ENCODE measurements at places on chromosomes 12 and 14.

GRCh38 chr14:51682411-51682810, 30.7 kb downstream of the FRMD6 start:
- H3K4me1 ChIP-seq, result no peaks in the 10 kb centered on the region
- H3K27ac ChIP-seq, result no peak overlapping the region
- no peak for DNase-seq
- no peak overlapping the region for H3K4me3 ChIP-seq
- H3K36me3 ChIP-seq, result no peaks in the 10 kb centered on the region
- no peaks in the 10 kb centered on the region for H3K27me3 ChIP-seq

DNA sequence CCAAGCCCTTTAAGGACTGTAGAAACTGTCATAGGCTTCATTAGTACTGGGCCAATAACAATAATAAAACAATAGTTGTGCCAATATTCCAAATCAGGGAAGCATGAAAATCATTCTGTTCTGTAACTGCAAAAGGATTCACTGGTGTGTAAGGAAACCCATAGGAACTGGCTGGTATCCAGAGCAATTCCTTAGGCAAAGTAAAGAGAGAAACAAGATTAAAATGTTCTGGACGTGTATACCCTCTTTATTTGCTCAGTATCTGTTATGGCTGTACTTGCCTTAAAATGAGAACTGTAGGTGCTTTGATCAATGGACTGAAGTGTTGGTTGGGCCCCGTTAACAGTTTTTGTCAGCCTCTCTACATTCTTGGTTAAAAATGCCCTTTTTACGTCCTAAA, 72.4 kb upstream of the STAC3 start:
- H3K36me3 ChIP-seq, result no peaks in the 10 kb centered on the region
- H3K27ac ChIP-seq, result no peak overlapping the region
- no peaks in the 10 kb centered on the region for H3K27me3 ChIP-seq
- no peak for DNase-seq
- H3K4me3 ChIP-seq, result no peak overlapping the region

GRCh38 chr12:77667101-77667500, 163.6 kb upstream of the NAV3 start:
- H3K27ac ChIP-seq, result no peak overlapping the region
- H3K36me3 ChIP-seq, result no peaks in the 10 kb centered on the region
- H3K4me1 ChIP-seq, result no peaks in the 10 kb centered on the region
- no peak for DNase-seq

GRCh38 chr12:46959502-46959901, 119.9 kb upstream of the PCED1B start:
- H3K27ac ChIP-seq, result no peak overlapping the region
- no peaks in the 10 kb centered on the region for H3K36me3 ChIP-seq
- DNase-seq, result no peak
- H3K4me3 ChIP-seq, result no peak overlapping the region
- peaks cover 4% of the 10 kb centered on the region for H3K4me1 ChIP-seq
- H3K27me3 ChIP-seq, result no peaks in the 10 kb centered on the region

GRCh38 chr12:14264316-14264715, 101.2 kb upstream of the ATF7IP start:
- DNase-seq, result no peak
- no peaks in the 10 kb centered on the region for H3K27me3 ChIP-seq
- H3K36me3 ChIP-seq, result no peaks in the 10 kb centered on the region

GRCh38 chr12:25690996-25691864, 138.1 kb upstream of the LMNTD1 start:
- H3K36me3 ChIP-seq, result no peaks in the 10 kb centered on the region
- H3K4me1 ChIP-seq, result no peaks in the 10 kb centered on the region
- DNase-seq, result no peak
- H3K4me3 ChIP-seq, result no peak overlapping the region
- H3K27me3 ChIP-seq, result no peaks in the 10 kb centered on the region
- no peak overlapping the region for H3K27ac ChIP-seq

- H3K27ac ChIP-seq, result no peak overlapping the region
- H3K4me1 ChIP-seq, result no peaks in the 10 kb centered on the region
- no peaks in the 10 kb centered on the region for H3K27me3 ChIP-seq
- H3K4me3 ChIP-seq, result no peak overlapping the region
- no peak for DNase-seq
These were observed 52.0 kb downstream of the NFKBIA start for GRCh38 chr14:35352274-35353233.

- no peaks in the 10 kb centered on the region for H3K4me1 ChIP-seq
- no peaks in the 10 kb centered on the region for H3K27me3 ChIP-seq
- no peaks in the 10 kb centered on the region for H3K36me3 ChIP-seq
- no peak overlapping the region for H3K4me3 ChIP-seq
These were observed 42.6 kb upstream of the PTHLH start for GRCh38 chr12:28015165-28015564.

- no peak overlapping the region for H3K27ac ChIP-seq
- no peak overlapping the region for H3K4me3 ChIP-seq
- peaks cover 8% of the 10 kb centered on the region for H3K4me1 ChIP-seq
- peak; percentile 67 for DNase-seq
- H3K36me3 ChIP-seq, result no peaks in the 10 kb centered on the region
These were observed 238.0 kb downstream of the CHST11 start for GRCh38 chr12:104694711-104695110.

DNA sequence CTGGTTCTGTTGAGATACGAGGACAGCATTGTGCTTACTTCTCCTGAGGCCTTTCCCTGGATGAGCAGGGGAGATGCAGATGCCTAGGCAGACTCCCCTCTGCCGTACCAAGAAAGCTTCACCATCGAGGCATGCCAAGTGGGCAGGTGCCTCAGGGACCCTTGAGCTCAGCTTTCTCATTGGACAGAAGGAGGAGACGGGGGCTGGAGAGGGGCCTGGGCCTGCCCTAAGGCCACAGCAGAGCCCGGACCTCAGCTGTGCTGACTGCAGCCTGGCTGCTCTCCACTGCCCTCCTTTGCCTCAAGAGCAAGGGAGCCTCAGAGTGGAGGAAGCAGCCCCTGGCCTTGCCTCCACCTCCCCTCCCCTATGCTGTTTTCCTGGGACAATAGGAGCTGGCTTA, 23.4 kb downstream of the SERPINA1 start:
- no peaks in the 10 kb centered on the region for H3K36me3 ChIP-seq
- no peak overlapping the region for H3K27ac ChIP-seq
- no peaks in the 10 kb centered on the region for H3K4me1 ChIP-seq
- H3K4me3 ChIP-seq, result no peak overlapping the region
- no peak for DNase-seq
- no peaks in the 10 kb centered on the region for H3K27me3 ChIP-seq

DNA sequence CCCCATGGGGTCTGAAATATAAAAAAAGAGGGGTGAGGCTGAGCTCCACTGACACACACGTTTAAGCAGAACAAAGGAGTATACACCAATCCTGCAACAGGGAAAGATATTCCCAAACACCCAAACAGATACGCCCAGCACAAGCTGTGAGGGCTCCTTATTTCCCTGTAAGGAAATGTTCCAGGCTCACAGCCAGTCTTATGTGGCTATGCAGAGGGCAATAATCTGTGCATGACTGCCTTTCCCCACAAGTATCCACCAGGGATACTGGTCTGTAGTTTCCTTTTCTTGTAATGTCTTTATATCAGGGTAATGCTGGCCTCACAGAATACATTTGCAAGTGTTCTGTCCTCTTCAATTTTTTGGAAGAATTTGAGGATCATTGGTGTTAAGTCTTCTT, 141.7 kb upstream of the DAAM1 start:
- no peaks in the 10 kb centered on the region for H3K4me1 ChIP-seq
- no peak overlapping the region for H3K4me3 ChIP-seq
- H3K27ac ChIP-seq, result no peak overlapping the region
- no peak for DNase-seq
- no peaks in the 10 kb centered on the region for H3K27me3 ChIP-seq

DNA sequence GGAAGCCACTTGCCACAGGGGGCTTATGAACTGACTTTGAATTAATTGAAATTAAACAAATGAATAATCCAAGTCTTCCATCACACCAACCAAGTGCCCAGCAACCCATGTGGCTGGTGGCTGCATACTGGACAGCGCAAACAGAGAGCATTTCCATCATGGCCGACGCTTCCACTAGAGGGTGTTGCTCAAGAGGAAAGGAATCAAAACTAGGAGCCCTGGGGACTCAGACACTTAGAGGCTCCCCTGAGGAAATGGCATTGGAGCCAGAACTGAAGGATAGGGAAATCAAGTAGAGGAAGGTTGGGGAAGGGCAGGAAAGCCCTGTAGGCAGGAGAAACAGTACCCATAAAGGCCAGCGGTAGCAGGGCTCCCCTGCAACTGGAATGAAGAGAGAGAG, 50.6 kb upstream of the NUAK1 start:
- no peak for DNase-seq
- no peaks in the 10 kb centered on the region for H3K27me3 ChIP-seq
- H3K4me1 ChIP-seq, result no peaks in the 10 kb centered on the region
- H3K27ac ChIP-seq, result no peak overlapping the region

DNA sequence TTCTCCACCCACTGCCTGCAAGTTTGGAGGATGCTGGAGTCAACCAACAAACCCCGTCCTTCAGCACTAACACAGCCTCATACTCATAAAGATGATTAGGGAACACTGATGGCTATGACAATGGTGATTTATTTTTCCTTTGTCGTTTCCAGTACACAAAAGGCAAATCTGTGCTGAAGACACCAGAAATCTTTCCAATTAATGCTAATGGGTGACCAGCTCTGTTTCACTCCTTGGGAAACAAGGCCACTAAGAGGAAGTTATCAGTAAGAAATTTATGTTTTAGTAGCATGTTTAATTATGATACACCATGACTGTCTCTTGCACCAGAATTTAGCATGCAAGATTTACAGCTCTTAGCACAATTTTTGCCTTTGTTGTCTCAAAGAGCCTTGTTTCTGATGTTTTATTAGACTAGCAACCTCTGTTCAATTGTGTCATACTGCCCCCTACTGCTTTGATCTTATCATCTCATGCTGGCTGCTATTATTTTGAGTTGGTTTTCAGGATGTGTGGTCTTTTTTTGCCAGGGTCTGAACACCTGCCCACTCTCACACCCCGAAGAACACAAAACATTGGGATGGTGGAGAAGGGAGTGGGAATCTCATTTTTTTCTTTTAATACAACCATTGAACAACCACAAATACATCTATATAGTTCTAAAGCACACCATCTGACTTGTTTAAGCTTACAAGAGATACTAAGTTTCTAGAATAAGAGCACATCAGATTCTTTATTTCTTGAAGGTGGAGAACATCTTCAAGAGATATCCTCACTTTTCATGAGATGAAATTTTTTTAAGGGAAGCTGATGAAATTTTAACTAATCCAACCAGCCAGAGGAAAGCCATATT, 160.9 kb downstream of the SPTSSA start:
- no peak overlapping the region for H3K27ac ChIP-seq
- H3K27me3 ChIP-seq, result no peaks in the 10 kb centered on the region
- DNase-seq, result no peak
- no peaks in the 10 kb centered on the region for H3K36me3 ChIP-seq

- no peaks in the 10 kb centered on the region for H3K27me3 ChIP-seq
- no peaks in the 10 kb centered on the region for H3K36me3 ChIP-seq
- H3K4me3 ChIP-seq, result no peak overlapping the region
- DNase-seq, result no peak
These were observed 299.1 kb upstream of the AMIGO2 start for GRCh38 chr12:47378907-47379306.

DNA sequence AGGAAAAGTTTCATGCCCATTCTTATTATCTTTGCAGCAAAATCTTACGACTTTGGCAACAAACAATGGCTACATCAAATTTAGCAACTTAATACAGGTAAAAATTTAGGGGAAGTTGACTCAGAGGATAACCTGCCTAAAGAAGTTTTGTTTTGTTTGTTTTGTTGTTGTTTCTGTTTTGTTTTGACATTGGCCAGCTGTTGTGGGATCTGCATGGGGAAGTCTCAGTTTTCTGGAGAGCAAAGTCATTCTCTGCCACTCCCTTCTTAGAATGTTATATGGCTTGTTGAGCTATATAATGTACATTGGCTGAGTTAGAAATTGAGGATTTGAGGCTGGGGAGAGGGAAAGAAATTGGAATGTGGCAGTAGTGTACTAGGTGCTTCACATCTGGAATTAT, 109.5 kb downstream of the NT5DC3 start:
- no peaks in the 10 kb centered on the region for H3K36me3 ChIP-seq
- no peaks in the 10 kb centered on the region for H3K4me1 ChIP-seq
- no peaks in the 10 kb centered on the region for H3K27me3 ChIP-seq
- no peak for DNase-seq
- no peak overlapping the region for H3K4me3 ChIP-seq
- H3K27ac ChIP-seq, result no peak overlapping the region

- DNase-seq, result no peak
- H3K36me3 ChIP-seq, result no peaks in the 10 kb centered on the region
- H3K27me3 ChIP-seq, result no peaks in the 10 kb centered on the region
- H3K4me3 ChIP-seq, result no peak overlapping the region
These were observed 406.9 kb downstream of the TMEM121 start for GRCh38 chr14:105933238-105933637.

- H3K27me3 ChIP-seq, result no peaks in the 10 kb centered on the region
- peak overlapping the region; percentile 42 for H3K27ac ChIP-seq
- H3K36me3 ChIP-seq, result peaks cover under 1% of the 10 kb centered on the region
- H3K4me3 ChIP-seq, result no peak overlapping the region
- peaks cover 28% of the 10 kb centered on the region for H3K4me1 ChIP-seq
- DNase-seq, result no peak
These were observed 402.2 kb downstream of the AEBP2 start for GRCh38 chr12:19841451-19841850.

DNA sequence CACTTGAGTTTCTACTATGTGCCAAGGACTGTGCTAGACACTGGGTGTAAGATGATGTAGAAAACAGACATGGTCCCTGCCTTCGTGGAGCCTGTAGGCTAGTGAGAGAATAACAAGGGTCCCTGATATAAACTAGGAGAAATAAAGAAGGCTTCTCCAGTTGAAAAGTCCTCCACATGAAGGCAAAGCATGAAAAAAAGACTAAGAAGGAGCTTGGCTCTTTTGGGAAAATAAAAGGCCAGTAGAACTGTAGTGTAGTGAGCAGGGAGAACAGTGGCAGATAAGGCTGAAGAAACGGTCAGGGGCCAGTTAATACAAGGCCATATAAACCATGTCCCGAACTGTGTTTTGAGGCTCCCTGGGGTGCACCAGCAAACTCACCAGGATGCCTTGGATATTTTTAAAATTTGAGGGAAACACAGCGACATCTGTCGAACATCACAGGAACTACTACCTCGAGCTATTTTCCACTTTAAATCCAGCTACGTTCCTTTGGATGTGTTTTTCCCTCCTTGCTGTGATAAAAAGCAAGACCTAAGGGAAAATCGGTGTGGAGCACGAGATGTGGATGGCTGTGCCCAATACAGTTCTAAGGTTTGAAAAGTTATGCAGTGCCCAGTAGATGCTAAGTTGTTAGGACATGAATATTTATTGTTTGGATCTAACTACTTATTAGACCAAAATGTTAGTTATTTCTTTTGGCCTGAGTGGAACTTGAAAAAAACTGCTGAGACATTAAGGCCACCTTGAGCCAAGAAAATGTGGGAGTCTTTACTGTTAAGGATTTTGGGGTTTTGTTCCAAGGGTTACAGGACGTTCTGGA, 8.5 kb upstream of the CFL2 start:
- H3K4me3 ChIP-seq, result no peak overlapping the region
- peak overlapping the region; percentile 47 for H3K27ac ChIP-seq
- H3K4me1 ChIP-seq, result no peaks in the 10 kb centered on the region

GRCh38 chr14:65560340-65561027, 148.0 kb downstream of the FUT8 start:
- no peaks in the 10 kb centered on the region for H3K4me1 ChIP-seq
- H3K4me3 ChIP-seq, result no peak overlapping the region
- no peak overlapping the region for H3K27ac ChIP-seq

- peak overlapping the region; percentile 13 for H3K27ac ChIP-seq
- H3K27me3 ChIP-seq, result no peaks in the 10 kb centered on the region
- DNase-seq, result no peak
- H3K4me1 ChIP-seq, result peaks cover 16% of the 10 kb centered on the region
- H3K4me3 ChIP-seq, result no peak overlapping the region
These were observed 258.4 kb downstream of the CACNA1C start for GRCh38 chr12:2311020-2311778.

GRCh38 chr14:105015905-105016304, 5.0 kb downstream of the CDCA4 start:
- H3K27me3 ChIP-seq, result no peaks in the 10 kb centered on the region
- H3K4me3 ChIP-seq, result no peak overlapping the region
- H3K27ac ChIP-seq, result no peak overlapping the region
- H3K36me3 ChIP-seq, result peaks cover 9% of the 10 kb centered on the region
- H3K4me1 ChIP-seq, result peaks cover 35% of the 10 kb centered on the region

All from tibial artery (tissue), 4 donors.